ENCODE measurements at places on chromosomes 5 and 9.

DNA sequence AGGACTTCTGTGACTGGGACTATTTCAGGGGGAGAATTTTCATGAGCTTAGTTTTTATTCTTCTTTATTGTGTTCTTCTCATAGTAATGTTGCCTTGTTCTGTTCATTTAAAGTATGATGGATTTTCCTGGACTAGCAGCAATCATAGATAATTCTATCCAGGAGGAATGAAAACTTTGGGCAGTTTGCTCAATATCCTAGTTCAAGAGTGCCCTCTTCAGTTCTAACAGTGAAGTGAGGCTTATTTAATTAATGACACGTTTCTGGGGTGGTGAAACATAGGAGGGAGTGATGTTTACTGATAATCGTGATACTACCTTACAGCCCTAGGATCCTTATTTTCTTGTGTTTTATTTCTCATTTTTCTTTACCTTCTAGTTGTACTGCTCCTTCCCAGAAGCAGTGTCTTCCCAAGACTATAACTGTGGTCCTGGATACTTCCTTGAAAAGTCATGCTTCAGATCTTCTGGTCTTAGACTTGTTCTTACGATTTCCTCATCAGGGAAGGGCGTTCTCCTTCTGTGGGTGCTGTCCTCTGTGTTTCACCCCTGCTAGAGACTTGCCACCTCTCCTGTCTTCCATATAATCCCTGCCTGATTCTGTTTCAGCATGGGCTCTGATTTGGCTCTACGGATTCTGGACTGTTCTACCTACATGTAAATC, 57.4 kb downstream of the CFAP95 start:
- DNase-seq, result no peak

DNA sequence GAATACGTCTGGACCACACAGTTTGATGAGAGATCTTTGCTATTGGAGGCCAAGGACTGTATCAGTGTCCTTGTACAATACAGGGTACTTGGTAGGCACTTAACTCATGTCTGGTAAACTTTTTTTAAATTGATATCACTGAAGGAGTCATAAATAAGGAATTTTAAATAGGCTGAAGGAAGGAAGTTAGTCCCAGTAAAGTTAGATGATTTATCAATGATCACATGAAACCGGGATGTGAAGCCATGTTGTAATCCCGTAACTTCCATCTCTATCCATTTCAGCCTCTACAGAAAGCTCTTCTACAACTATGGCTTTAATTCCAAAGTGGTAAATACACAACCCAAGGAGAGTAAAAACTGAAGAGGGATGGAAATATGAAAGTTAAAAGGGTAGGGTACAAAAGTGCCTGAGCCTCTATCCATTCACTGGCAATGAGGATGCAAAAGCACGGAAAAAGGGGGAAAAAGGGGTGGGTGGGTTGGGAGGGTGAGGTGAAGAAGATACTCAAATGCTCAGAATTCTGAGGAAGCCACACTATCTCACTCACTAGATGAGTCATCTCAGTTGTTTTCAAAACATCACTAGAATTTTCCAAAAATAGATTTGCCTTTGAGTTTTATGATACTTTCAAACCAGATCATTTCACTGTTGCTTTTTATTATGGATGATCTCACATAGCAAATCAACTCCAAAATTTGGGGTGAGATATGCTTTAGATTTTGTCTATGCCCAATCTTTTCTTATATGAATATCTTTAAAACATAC, 1053.5 kb downstream of the NR2F1-AS1 start:
- DNase-seq, result no peak

DNA sequence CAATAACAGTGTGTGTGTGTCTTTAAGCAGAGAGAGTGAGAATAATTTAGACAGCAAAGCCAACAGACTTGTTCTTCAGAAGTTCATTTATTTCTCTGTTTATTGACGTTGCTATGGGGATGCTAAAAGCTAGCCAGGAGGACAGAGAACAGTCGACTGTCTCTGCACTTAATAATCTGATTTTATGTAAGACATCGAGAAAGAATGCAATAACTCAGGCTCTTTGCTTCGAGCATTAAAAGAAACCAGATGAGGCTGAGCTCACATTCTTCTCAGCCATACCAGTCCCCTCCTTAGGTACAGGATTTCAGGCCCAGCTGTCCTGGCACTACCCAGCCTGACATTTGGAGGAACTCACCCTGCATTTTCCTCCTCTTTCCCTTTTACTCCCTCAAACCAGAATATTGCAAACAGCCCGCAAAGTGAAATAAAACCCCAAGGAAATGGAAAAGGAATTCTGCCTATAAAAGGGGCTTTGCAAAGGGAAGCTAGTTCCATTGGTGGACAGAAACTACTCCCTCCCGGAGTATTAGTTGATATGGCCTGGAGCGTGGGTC, 44.5 kb upstream of the DPYSL3 start:
- DNase-seq, result no peak

DNA sequence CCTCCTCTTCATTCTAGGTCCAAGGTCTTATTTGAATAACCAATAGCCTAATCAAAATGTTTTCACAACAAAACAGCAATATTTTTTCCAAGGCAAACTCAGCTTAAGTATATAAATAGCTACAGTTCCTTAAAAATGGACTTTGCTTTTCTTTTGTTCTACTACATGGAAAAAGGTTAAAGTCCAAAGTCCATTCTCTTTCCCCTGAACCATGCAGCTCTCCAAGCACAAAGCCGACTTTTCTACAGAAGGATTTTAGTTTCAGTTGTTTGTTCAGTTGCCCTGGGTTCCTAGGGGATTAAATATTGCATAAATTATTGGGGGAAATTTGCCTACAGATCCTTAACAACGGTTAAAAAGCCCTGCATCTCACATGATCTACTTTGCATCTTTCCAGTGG, 677.0 kb upstream of the KLF4 start:
- no peak for DNase-seq

GRCh38 chr5:40172721-40173120, 507.0 kb upstream of the PTGER4 start:
- DNase-seq, result no peak

DNA sequence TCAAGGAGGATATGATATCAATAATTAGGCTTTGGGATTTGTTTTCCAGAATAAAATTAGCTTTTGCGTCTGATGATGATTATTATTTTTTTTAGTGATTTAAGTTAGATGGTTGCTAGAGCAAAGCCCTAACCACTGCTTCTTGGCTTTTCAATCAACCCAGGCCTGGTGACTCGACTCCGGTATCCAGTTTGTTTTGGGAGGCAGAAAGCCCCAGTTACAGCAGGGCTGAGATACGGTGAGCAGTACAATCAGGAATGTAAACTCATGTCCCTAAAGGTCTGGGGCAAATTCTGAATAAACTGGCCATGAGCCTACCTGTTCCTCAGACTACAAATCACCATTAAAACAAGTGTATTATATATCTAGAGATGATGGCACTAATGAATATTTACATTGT, 24.4 kb upstream of the CYFIP2 start:
- DNase-seq, result no peak

DNA sequence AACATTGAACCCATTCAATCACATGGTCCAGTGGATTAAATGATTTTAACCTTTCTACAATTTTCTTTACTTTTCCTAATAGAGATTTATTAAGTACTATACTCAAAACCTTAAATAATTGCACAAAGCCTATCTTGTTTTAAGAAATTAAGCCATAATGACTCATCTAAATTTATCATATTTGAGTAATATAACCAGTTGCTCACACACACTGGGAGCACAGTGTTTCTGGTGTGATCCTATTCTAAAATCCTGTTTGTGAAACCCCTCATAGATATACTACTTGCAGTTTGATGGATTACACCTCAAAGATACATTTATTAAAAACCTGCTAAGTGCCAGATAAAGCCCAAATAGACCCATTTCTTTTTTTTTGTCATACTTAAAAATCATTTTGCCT, 668.3 kb upstream of the CDH18 start:
- no peak for DNase-seq

All from activated T-cell treated with anti-CD3 and anti-CD28 coated beads, Interleukin-2, amount 50 U/mL, for 48 hours (primary cell).